ENCODE measurements at places on chromosomes 3 and 15. TPM values are rescaled to one million over a fixed set of nuclear protein-coding genes. Genes with fewer than 3 reads are reported as not detected.

Gene GLDN
- total RNA-seq = not detected

Gene CSPG5
- total RNA-seq = 0.48 TPM

Gene SV2B
- 28.6 TPM for total RNA-seq

Gene MRPS11
- 28.9 TPM for total RNA-seq

Gene MYLK
- total RNA-seq = 57.8 TPM

Gene SPESP1
- total RNA-seq = 1.5 TPM

Gene PPP1R14D
- total RNA-seq = not detected

Gene MYD88
- total RNA-seq = 45.6 TPM

Gene HYKK
- 1.2 TPM for total RNA-seq

Gene DPPA4
- total RNA-seq = 0.92 TPM

Gene BNIP2
- total RNA-seq = 142 TPM

Data from glomerular endothelial cell (primary cell).